Uterus (tissue), 4 donors: ENCODE measurements at places on chromosomes 16 and 17. TPM values are rescaled to one million over a fixed set of nuclear protein-coding genes. Genes with fewer than 3 reads are reported as not detected.

- H3K4me3 ChIP-seq: no peak overlapping the region
Observed at GRCh38 chr17:46942441-46943217, 19.7 kb downstream of the GOSR2 start.

- no peaks in the 10 kb centered on the region for H3K27me3 ChIP-seq
- H3K4me3 ChIP-seq: no peak within 1 kb of the TSS
- H3K27ac ChIP-seq: no peak within 1 kb of the TSS
Observed at GRCh38 chr17:62380253-62380652, at the start of gene EFCAB3. EFCAB3 (plus strand) TSS chr17:62380553; CDS start chr17:62382980, 2,427 bp downstream.

Gene HOXB5
- 0.59 TPM for total RNA-seq

Gene CACNG1
- not detected for total RNA-seq

DNA sequence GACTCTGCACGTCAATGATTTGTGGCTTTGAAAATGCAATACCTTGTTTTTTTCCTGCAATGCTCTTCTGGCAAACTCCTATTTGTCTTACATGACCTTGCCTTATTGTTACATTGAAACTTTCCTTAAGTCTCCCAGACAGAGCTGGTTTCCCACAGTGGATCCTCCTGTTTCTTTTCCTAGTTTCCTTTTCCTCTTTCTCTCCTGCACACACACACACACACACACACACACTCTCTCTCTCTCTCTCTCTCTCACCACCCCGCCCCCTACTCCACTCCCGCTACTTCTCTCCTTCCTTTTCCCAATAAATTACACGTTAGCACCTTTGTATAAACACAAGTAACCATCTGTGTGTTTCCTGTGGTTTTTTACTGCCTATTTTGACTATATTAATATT lies 2.3 kb downstream of the ORC6 start:
- DNase-seq: no peak
- H3K36me3 ChIP-seq: no peaks in the 10 kb centered on the region
- H3K27me3 ChIP-seq: no peaks in the 10 kb centered on the region
- no peak overlapping the region for H3K4me3 ChIP-seq
- no peak overlapping the region for H3K27ac ChIP-seq
- H3K4me1 ChIP-seq: no peaks in the 10 kb centered on the region

DNA sequence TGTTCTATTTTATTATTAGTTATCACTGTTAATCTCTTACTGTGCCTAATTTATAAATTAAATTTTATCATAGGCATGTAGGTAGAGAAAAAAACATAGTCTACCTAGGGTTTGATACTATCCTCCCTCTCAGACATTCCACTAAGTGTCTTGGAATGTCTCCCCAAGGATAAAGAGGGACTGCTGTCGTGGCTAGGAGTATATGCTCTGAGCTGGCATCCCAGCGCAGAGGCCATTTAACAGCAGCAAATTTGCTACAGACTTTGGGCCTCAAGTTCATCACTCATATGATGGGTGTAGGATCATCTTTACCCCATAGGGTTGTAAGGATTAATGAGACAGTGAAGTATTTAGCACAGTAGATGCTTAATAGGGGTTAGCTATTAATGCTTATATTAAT lies 56.7 kb downstream of the ZFHX3 start:
- no peaks in the 10 kb centered on the region for H3K27me3 ChIP-seq
- DNase-seq: no peak
- H3K4me1 ChIP-seq: peaks cover 26% of the 10 kb centered on the region
- no peaks in the 10 kb centered on the region for H3K36me3 ChIP-seq
- no peak overlapping the region for H3K4me3 ChIP-seq

GRCh38 chr16:27634779-27635178 lies 84.8 kb downstream of the KATNIP start:
- H3K27me3 ChIP-seq: no peaks in the 10 kb centered on the region
- no peak overlapping the region for H3K27ac ChIP-seq
- DNase-seq: no peak

Gene LGALS9C
- total RNA-seq: not detected

Gene PYDC1
- total RNA-seq: not detected

Gene FLYWCH1
- 62.3 TPM for total RNA-seq

- H3K4me1 ChIP-seq: peaks cover 8% of the 10 kb centered on the region
- peak within 1 kb of the TSS; percentile 79 for H3K4me3 ChIP-seq
- peak; percentile 99 for DNase-seq
- no peaks in the 10 kb centered on the region for H3K27me3 ChIP-seq
Observed at GRCh38 chr17:56833809-56834379, at the start of the genes C17orf67 and DGKE. C17orf67 (minus strand) TSS chr17:56833920; CDS start chr17:56815810, 18,110 bp downstream. DGKE (plus strand) TSS chr17:56834151; CDS start chr17:56834796, 645 bp downstream.

- H3K36me3 ChIP-seq: no peaks in the 10 kb centered on the region
- no peaks in the 10 kb centered on the region for H3K4me1 ChIP-seq
- H3K27ac ChIP-seq: no peak overlapping the region
- no peak for DNase-seq
Observed at GRCh38 chr17:72838068-72838467, 254.4 kb downstream of the SLC39A11 start.

- DNase-seq: no peak
- no peaks in the 10 kb centered on the region for H3K27me3 ChIP-seq
- H3K27ac ChIP-seq: peak overlapping the region; percentile 94
- peaks cover 33% of the 10 kb centered on the region for H3K4me1 ChIP-seq
- H3K36me3 ChIP-seq: no peaks in the 10 kb centered on the region
- no peak overlapping the region for H3K4me3 ChIP-seq
Observed at GRCh38 chr17:17784657-17785267, 52.0 kb downstream of the SREBF1 start.

- no peak for DNase-seq
- H3K27me3 ChIP-seq: no peaks in the 10 kb centered on the region
- H3K27ac ChIP-seq: peak overlapping the region; percentile 17
- H3K36me3 ChIP-seq: no peaks in the 10 kb centered on the region
- peak overlapping the region; percentile 35 for H3K4me3 ChIP-seq
Observed at GRCh38 chr17:54901230-54901822, 674 bp downstream of the TOM1L1 start.

DNA sequence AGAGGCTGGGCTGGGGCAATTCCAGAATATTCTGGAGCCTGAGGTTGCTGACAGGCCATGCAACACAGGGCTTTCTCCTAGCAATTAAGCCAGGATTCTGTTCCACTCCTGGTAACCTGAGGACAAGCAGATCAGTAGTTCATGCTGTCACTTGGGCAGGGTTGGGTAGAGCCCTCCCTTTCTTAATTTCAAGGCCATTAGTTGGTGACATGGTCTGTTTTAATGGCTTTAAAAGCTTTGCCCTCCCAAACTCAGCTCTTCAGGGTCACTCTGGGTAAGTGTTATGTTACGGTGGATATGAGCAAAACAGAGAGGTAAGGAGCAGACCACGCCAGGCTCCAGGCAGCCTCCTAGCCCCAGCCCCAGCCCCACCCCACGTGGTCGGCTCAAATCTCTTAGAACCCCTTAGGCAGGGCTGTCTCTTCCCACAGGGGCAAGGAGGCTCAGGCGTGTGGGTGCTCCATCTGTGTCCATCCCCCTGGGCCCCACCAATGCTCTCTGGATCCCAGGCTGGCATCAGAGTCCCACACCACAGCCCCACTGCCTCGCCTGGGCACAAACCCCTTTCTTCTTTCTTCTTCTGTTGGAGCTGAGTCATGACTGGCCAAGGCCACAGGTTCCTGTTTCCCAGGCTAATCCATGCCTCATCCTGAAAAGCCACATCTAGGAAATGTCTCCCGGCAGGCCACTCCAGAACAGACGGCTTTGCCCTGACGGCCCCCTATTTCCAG lies 27.5 kb downstream of the CEP295NL start:
- H3K36me3 ChIP-seq: no peaks in the 10 kb centered on the region
- no peak overlapping the region for H3K4me3 ChIP-seq
- H3K27me3 ChIP-seq: no peaks in the 10 kb centered on the region
- DNase-seq: no peak

Gene CTF1
- 20.6 TPM for total RNA-seq

Gene CIITA
- 27.9 TPM for total RNA-seq

Gene KRT13
- 1.5 TPM for total RNA-seq

DNA sequence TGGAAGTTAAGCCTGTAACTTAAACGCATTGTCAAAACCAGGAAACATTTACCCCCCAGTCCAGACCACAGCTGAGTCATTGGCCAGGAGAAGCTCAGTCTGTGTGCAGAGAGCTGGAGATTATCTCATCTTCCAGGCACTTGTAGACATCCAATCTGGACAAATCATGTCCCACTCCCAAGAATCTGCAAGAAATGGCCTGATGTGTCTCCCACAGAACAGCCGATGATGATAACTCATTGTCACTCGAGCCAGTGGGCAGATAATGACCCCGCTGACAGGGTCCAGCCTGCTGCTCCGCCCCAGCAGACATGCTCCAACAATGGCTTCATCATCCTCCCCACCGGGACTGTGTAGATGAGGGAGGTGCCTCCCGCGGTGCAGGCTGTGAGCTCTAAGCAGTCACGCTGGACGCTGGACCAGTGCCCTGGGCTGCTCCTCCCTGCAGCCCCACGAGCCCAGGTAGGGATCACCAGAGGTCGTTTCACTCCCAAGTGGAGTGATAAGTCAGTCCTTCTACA lies 322.5 kb downstream of the C16orf95 start:
- no peak overlapping the region for H3K4me3 ChIP-seq
- no peaks in the 10 kb centered on the region for H3K4me1 ChIP-seq

Gene YBX2
- total RNA-seq: not detected

Gene CHD9
- total RNA-seq: 164 TPM

GRCh38 chr17:82881900-82882714 lies 42.3 kb upstream of the ZNF750 start:
- H3K27ac ChIP-seq: peak overlapping the region; percentile 36
- H3K4me1 ChIP-seq: no peaks in the 10 kb centered on the region
- no peaks in the 10 kb centered on the region for H3K36me3 ChIP-seq
- no peak overlapping the region for H3K4me3 ChIP-seq

Gene TMEM235
- total RNA-seq: not detected

Gene KRT23
- total RNA-seq: 3.1 TPM

- H3K4me3 ChIP-seq: no peak overlapping the region
- no peaks in the 10 kb centered on the region for H3K4me1 ChIP-seq
- peak; percentile 11 for DNase-seq
- peak overlapping the region; percentile 34 for H3K27ac ChIP-seq
Observed at GRCh38 chr16:66487580-66488275, 60.6 kb downstream of the BEAN1 start.

DNA sequence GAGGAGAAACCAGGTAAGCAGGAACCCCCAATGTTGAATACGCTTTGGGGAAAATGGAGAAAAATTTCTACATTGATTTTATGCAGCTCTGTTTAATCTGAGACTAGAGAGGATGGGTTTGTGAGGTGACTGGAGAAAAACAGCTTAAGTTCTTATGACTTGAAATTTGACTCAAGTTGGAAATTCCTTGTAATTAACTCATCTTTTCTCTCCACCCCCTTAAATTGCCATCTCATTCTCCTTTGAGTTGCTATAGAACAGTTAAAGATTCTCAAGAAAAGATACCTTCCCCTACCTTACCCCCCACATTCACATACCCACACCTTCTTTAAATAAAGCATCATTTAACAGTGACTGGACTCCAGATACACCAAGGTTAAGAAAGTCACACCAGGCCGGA lies 24.2 kb downstream of the ZNRF1 start:
- no peak overlapping the region for H3K4me3 ChIP-seq
- no peak overlapping the region for H3K27ac ChIP-seq
- no peaks in the 10 kb centered on the region for H3K27me3 ChIP-seq
- H3K4me1 ChIP-seq: no peaks in the 10 kb centered on the region

- H3K36me3 ChIP-seq: no peaks in the 10 kb centered on the region
- H3K27me3 ChIP-seq: no peaks in the 10 kb centered on the region
- H3K27ac ChIP-seq: peak overlapping the region; percentile 60
- no peaks in the 10 kb centered on the region for H3K4me1 ChIP-seq
- no peak for DNase-seq
- no peak overlapping the region for H3K4me3 ChIP-seq
Observed at GRCh38 chr16:18803569-18804462, 2.5 kb upstream of the ARL6IP1 start.

GRCh38 chr17:5097101-5097834 lies 14.4 kb downstream of the ZNF232 start:
- H3K27ac ChIP-seq: no peak overlapping the region
- no peaks in the 10 kb centered on the region for H3K36me3 ChIP-seq
- no peaks in the 10 kb centered on the region for H3K27me3 ChIP-seq
- peak overlapping the region; percentile 38 for H3K4me3 ChIP-seq
- H3K4me1 ChIP-seq: no peaks in the 10 kb centered on the region
- peak; percentile 44 for DNase-seq

DNA sequence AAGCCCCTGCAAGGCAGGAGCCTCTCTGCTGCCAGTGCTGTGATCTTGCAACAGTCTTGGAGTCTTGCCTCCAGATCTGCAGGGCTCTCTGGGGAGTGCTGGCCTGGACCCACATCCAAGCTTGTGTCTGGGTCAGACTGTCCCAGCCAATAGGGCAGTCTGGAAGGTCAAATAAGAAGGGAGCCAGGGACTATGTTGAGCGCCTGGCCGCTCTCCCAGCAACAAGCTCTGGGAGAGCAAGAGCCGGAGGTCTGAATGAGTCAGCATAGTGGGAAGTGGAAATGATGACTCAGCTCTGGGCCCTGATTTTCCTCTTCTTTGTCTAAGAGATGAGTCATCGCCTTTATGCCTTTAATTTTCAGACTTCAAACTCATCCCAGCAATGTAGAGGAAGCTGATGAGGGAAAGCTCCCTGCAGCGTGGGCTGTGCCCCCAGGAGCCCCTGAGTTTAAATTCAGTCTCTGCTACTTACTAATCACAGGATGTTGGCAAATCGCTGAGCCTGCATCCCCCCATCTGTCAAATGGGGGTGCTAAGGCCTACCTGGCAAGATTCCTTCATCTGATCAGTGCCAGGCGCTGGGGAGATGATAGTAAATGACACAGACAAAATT lies 43.6 kb upstream of the HAPSTR1 start:
- peak overlapping the region; percentile 65 for H3K27ac ChIP-seq
- H3K36me3 ChIP-seq: no peaks in the 10 kb centered on the region
- H3K4me3 ChIP-seq: no peak overlapping the region

Gene CTRL
- total RNA-seq: not detected
